NCI-H524 treated with DMSO at 0.1 percent for 48 hours (cell line): ENCODE measurements at places on chromosomes 13 and 19.

- DNase-seq, result no peak
These were observed 58.9 kb downstream of the TMED1 start for GRCh38 chr19:10776900-10777650.

- no peak for DNase-seq
These were observed 2023.3 kb upstream of the PCDH20 start for GRCh38 chr13:63438951-63439350.

GRCh38 chr13:78187781-78188180 lies 269.1 kb upstream of the EDNRB start:
- DNase-seq, result no peak

DNA sequence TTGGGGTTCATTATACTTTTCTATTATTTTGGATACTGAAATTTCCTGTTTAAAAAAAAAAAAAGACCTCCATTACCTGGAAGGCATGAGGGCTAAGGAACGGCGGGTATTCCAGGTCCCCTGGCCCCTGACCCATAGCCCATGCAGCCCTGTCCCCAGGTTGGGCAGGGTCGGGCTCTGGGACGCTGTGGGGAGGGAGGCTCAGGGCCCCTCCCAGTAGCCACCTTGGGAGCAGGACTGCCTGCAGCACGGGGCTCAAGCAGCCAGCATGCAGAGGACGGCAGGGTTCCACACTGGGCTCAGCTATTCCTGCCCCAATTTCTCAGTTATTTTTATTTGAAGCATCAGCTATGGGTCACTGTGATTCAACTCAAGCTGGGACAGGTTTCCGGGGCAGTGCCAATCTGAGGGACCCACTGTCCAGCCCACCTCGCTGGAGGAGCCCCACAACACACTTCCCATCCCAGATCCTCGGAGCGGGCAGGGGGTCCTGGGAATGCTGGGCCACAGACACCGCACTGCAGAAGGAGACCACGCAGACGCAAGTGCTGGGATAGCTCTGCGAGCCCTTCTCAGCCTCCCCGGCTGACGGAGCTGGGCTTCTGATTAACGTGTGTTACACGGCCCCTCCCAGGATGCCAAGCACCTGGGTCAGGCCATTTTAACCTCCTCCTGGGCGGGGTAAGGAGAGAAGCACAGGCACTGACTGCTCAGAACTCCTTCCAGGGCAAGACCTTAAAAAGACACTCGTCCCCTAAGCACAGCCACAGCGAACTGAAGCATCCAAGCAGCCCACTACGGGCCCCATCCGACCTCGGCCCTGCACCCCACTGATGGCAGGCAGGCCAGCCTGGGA lies 60.1 kb downstream of the PEPD start:
- DNase-seq, result no peak

DNA sequence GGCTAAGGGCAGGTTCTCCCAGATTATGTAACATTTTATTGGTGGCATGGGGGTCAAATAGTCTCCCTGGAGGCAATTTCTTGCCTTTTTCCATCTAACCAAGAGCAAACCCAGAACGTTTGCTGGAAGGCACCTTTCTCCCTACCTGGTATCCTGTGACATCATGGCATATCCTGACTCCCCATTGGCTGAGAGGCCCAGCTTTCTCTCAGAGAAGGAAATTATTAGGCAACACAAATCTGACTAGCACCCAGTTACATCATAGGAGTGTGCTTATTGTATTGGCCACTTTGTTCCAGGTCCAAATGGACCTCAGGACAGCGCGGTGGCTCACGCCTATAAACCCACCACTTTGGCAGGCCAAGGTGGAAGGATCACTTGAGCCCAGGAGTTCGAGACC lies 13.0 kb downstream of the NTN5 start:
- no peak for DNase-seq

GRCh38 chr19:3125900-3126524 lies 9.8 kb upstream of the GNA15 start:
- no peak for DNase-seq

DNA sequence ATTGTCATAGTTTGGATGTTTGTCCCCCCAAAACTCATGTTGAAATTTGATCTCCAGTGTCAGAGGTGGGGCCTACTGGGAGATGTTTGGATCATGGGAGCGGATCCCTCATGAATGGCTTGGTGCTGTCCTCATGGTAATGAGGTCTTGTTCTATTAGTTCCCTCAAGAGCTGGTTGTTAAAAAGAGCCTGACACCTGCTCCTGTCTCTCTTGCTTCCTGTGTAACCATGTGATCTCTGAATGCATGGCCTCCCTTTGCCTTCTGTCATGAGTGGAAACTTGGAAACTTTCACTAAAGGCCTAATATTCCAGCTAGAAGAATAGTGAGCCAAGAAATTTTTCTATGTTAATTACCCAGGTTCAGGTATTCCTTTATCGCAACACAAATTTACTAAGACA lies 311.4 kb upstream of the ATXN8OS start:
- no peak for DNase-seq

DNA sequence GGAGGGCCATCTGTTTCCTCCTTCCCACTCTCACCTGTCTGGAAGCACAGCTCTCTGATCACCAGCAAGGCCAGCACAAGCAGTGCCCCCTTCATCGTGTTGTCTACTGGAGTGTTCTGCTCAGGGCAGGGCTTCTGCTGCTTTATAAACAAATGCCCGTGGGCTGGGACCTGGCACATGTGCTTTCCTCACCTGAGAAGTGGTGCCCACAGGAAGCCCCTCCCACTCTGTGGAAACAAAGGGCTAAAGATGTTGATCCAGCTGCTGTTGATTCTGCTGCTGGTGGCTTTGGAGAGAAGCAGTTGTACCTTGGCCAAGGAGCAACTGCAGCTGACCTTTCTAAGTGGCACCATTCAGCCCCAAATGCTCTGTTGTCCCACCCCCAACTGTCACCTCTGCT lies 26.4 kb upstream of the ZNF181 start:
- no peak for DNase-seq

DNA sequence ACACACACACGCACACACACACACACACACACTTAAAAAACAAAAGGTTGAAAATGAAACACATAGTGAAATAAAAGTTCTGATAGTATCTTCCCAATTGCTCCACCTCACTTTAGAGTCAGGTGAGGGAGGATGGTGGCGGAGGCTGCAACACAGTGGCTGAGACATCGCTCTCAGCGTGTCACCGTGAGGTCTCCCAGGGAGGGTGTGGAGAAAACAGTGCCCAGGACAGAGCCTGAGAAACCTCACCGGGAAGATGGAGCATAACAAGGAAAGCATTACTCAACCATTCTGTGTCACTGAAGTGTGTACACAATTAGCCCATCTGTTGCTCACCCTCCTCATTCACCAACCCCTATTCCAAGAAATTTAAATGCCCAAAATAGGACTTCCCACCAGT lies 111.4 kb upstream of the USP29 start:
- DNase-seq, result no peak

GRCh38 chr19:13134626-13135025 lies 15.5 kb downstream of the STX10 start:
- DNase-seq, result no peak

DNA sequence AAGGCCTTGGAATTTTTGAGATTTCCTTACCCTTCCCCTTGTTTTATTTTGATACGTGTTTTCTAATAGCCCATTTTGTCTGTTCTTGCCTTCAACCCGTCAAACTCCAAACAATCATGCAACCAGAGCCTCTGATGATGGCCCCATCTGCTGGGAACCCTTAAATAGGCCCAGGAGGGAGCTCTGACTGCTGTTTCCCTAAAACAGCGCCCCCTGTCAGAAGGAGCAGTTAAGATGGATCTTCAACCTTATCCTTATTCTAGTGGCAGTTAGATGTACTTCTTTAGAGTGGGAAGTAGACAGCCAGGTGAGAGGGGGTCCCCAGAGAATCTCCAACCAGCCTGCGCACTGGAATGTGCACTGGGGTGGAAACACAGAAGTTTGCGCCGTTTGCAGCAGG lies 1031.0 kb upstream of the PCDH9 start:
- no peak for DNase-seq

DNA sequence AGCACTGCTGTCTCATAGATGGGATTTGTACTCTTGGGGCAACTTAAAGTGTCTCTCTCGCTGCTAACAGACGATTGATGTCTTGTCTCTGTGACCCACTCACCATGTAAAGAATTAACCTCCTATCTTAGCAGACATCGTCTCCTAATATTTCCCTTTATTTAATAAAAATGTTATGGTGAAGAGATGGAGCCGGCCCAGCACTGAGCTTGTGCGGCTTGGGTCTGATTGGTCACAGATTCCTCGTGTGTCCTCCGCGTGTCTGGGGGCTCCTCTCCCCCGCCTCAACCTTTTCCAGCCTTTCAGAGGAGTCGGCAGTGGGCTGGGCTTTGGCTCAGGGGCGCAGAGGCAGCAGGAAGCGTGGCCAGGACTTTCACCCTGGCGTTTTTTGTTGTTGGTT lies 13.2 kb upstream of the CRTC1 start:
- DNase-seq, result no peak

DNA sequence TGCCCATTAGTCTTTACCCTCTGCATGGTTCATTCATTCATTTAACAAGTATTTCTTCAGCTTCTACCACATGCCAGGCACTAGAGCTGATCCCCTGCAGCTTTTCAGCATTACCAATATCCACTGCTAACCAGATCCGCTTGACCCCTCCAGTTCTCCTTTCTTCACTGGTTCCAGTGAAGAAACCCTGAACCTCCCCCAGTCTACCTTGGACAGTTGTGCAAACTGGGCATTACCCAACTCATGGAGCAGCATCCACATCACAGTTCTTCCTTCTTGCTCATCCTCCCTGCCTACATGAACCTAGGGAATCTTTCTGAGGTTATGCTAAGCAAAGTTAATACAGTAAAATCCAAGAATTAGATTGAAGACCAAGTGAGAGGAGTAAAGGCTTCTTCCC lies 78.7 kb upstream of the SERP2 start:
- DNase-seq, result no peak

GRCh38 chr19:1780272-1780958 lies 27.1 kb downstream of the ONECUT3 start:
- no peak for DNase-seq

DNA sequence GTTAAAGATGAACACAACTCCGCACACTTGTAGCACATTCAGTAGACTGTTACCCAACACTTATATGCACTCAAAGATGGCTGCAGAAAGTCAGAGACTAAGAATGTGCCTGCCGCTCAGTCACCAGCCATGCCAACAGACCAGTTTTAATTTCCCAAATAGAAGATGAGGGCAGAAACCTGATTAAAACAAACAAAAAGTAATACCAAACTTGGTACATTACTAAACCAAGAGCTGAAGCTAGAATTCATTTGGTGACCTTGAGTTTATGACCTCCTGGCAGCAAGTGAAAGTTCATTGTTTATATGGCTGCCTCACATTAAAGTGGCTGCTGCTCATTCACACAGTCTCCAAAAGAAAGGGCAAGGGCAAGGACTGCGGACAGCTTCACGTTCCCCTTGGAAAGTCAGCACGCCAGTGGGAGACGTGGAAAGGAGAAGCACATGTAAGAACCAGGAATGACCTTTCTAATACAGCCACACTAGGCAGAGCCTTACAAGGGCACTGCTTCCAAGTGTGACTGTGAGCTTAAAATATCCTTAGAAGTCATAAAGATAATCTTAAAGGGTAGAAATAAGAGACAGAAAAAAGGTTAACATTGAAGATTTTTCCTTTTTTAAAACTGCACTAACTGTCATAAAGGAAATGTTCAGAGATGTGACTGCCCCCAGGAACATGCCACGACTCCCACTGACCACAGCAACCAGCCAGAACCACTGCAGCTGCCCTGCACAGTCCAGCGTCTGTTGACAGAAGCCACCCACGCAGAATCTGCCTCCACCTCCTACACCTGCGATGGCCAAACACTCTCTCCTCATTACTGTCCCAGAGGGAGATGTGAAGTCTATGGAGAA lies 73.5 kb downstream of the STK24 start:
- no peak for DNase-seq

DNA sequence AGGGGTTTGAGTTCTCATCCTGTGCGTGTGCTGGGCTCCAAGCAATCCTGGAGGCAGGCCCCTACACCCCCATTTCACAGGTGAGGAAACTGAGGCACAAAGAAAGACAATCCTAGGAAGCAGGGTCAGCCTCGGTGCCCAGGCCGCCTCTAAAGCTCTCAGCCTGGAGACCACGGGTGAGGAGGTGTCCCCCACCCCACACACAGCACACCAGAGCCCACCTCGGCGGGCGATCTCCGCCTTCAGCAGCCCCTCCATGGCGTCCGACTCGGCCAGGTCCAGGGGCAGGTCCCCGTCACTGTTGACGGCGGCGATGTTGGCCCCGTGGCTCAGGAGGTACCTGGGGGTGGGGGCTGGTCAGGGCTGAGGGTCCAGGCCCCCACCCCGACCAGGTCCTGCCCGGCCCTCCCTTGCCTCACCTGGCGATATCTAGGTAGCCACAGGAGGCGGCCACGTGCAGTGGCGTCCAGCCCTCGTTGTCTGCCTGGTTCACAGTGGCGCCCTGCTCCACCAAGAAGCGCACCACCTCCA lies 5.1 kb downstream of the PPP1R12C start:
- DNase-seq, result no peak

DNA sequence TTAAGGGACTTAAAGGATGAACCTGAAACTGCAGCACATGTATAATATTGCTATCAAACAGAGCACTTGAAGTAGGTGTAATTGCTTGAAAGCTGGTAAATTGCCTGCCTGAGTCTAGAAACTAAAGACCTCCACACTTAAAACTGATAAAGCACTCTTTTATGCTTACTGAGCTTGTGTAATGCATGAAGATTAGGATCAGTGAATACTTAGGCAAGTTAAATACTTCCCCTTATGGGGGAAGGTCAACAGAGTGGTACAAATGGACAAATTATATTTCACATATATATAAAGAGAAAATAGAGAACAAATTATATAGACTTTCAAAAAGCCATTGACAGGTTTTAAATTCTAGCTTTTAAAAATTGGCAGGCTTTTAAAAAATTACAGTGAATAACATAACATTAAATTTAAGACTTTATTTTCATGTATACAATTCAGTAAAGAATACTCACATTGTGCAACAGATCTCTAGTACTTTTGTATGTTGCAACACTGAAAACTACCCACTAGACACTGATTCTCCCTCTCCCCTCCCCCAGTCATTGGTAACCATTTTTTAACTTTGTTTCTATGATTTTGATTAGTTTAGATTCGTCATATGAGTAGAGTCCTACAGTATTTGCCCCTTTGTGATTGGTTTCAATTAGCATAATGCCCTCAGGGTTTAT lies 23.9 kb downstream of the PIBF1 start:
- DNase-seq, result no peak

DNA sequence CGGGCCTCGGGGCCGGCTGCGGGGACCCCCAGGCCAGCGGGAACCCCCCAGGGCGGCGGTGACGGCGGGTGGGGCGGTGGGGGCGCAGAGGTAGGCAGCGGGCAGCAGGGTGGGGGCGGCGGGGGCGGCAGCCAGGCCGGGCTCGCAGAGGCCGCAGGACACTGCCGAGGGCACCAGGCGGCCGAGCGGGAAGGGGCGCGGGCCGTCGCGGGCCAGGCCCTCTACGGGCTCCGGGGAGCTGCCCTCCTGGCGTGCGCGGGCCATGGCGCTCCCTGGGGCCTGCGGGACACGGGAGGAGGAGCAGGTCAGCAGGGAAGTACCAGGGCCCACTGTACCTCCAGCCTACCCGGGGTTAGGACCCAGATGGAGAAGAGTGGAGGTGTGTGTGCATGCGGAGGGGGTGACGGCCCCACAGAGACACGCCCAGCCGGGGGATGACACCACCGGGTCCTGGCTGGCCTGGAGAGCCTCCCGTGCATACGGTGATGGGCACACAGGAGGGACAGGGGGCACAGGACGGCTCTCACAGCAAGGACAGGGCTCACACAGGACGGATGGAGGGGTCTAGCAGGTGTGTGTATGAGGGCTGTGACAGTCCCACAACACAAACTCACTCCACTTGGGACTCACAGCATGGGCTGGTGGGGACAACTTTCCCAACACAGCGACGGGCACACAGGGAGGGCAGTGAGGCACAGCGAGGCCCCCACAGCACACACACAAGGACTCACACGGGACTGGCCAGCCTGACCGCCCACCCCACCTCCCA lies 2.6 kb downstream of the BBC3 start:
- DNase-seq, result no peak
